ENCODE measurements at places on chromosomes 13 and 19.

GRCh38 chr13:66887088-66887487 is 343.0 kb downstream of the PCDH9 start:
- no peak for DNase-seq

DNA sequence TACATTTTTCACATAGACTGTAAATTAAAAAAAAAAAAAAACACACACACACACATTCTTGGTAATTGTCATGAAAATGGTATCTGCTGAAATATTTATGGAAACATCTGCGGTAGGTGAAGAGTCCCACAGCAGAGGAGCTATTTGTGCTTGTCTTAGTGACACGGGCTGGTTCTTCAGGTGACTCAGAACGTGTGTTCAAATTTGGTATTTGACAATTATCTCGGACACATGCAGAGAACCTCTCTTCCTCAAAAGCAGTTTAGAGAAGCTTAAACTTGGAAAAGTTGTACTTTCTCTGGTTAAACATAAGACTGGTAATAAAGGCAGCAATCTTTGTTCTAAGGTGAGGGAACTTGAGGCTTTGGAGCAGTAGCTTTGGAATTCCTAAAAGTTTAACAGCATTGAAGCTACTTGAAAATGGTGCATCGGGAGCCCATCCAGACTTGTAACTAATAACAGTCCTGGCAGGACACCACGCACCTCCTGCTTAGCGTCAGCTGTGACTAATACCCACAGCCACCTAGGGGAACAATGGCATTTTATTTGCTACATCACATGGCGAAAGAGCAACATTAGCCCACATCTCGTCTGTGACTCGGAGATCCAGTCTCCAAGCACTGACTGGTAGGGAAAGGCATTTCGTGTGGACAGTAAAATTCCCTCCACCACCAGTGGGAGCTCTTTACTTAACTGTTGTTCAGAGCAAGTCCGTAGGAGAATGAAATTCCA is 1505.1 kb upstream of the SLC10A2 start:
- DNase-seq = no peak

DNA sequence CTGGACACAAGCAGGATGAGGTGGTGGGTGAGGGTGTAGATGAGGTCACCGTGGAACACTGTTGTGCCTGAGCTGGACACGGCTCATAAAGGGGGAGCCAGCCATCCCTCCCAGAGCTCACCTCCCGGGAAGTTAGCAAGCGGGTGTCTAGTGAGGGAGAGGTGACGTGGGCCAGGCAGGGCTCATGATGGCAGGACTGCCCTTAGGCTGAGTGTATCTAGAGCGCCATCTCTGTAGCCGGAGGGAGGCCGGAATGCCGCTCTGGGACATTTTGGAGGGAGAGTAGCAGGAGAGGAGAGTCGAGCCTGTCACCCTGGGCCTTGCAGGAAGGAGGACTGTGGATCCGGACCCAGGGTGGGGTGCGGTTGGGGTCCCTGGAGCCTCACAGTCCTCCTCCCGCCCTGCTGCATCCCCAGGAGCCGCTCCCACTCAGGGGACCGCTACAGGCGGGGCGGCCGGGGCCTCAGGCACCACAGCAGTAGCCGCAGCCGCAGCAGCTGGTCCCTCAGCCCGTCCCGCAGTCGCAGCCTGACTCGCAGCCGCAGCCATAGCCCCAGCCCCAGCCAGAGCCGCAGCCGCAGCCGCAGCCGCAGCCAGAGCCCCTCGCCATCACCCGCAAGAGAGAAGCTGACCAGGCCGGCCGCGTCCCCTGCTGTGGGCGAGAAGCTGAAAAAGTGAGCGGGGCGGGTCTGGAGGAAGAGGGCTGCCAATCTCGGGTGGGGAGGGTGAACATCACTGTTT is 9.2 kb downstream of the ZNF296 start:
- no peak for DNase-seq

DNA sequence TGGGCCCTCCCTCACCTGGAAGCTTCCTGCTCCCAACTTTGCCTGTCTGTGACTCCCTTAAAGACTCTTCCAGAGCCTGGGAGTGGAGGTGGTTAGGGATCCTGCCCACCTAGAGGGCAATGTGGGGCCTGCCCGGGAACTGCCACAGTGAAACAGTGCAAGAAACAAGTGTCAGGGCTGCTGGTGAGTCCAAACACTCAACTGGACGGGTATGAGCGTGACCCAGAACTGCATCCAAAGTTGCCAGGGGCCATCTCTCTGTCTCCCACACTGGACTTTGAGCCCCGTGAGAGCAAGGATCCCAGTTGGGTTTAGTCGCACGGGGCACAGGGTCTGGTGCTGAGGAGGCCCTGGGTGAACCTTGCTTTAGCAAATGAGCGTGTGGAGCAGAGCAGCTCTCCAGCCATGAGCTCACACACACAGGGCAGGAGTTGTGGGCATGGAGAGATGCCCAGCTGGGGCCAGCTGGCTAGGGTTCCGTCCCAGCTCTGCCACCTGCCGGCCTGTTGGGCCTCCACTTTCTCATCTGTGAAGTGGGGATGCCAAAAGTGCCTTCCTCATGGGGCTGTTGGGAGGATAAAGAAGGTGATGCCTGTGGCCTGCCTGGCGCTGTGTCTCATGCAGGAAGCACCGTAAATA is 2.8 kb upstream of the NUMBL start:
- no peak for DNase-seq

GRCh38 chr13:74194846-74195245 is 60.6 kb upstream of the KLF12 start:
- no peak for DNase-seq

DNA sequence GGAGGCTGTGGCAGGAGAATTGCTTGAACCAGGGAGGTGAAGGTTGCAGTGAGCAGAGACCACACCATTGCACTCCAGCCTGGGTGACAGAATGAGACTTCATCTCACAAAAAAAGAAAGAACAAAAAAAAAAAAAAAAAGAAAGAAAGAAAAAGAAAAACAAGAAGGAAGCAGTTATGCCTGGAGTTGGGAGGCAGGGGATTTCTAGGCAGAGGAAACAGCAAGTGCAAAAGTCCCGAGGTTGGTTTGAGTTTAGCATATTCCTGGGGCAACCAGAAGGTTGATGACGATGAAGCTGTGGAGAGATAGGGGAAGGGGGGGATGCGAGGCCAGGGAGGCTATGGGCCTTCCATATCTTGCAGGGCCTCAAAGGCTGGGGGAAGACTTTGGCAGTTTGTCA is 11.5 kb upstream of the EML2 start:
- no peak for DNase-seq

DNA sequence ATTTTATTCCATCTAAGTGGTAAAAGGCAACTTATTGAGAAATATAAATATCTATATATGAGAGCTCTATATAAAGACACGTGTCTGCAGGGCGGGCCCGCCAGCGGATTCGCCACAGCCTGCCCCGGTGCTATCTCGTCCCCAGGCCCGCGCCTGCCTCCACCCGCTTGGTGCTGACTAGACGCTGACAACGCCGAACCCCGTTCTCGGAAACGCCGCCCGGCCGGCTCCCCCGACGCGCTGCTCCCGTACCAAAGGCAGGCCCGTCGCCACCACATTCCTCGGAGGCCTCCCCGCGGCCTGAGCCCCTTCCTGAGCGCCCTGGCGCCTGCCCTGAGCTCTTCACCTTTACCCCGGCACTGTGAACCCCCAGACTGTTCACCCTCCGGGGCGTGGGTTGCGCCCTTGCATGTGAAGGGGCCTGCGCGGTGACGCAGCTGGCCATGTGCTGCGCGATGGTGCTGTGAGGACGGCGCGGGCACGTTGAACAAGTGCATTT is 6.0 kb downstream of the PLEKHJ1 start:
- DNase-seq = no peak

DNA sequence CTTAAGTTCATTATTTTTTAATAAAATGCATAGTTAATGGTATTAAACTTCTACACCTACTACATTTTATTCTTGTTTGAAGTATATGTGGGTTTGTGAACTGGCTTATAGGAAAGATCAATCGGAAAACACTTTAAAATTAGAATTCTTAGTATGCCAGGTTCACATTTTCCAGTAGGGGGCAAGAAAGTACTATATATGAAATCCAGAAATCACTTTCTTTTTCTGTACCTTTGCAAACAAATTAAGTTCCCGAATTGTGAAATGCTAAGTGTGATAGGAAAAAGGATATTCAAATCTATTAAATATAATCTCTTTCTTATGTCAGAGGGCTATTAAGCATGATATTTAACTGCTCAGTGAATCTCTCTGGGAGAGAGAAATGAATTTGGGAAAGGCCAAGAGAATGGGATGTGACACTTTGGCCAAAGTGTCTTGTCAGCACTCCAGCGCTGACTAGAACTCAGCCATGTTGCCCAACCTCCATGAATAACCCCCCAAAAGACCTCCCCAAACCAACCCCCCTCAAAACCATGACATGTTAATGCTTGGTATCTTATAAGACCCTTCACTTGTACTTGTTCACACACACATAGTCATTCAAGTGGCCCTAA is 122.6 kb upstream of the SLC10A2 start:
- DNase-seq = peak; percentile 8

DNA sequence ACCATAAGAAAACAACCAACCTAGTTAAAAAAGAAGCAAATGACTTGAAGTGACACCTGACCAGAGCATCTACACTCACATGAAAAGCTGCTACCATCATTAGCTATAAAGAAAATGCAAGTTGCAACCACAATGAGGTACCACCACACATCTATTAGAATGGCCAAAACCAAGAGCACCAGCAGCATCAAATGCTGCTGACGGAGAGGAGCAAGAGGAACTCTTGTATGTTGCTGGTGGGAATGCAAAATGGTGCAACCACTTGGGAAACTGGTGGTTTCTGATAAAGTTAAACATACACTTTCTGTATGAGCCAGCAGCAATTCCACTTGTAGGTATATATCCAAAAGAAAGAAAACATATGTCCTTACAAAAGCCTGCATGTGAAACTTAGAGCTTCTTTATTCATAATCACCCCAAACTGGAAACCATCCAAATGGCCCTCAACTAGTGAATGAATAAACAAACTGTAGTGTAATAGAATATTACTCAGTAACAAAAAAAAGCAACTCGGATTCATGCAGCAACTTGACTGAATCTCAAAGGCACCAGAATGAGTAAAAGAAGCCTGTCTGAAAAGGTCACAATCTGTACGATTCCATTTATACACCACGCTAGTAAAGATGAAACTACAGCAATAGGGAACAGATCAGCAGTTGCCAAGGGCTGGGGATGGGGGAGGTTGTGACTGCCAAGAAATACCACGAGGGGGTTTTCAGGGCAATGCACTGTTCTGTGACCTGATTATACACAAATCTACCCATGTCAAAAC is 60.9 kb upstream of the RANBP3 start:
- DNase-seq = peak; percentile 43

GRCh38 chr13:60448907-60449510 is 52.0 kb downstream of the TDRD3 start:
- DNase-seq = peak; percentile 41

DNA sequence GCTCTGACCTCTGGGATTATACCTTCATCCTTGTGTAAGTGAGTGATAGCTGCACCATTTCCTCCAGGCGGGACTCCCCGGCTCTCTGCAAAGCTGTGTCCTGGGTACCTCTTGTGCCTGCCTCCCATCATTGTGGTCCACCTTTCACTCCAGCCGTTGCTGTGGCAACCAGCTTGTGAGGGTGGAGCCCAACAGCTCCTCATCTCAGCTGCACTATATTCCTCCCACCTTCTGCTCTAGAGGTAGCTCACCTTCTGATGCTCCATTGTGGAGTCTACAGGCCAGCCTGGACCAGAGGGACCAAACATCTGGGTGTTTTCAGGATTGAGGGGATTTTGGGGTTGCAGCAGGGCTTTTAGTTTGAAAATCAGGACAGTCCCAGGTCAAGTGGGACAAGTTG is 708.2 kb downstream of the UQCRFS1 start:
- no peak for DNase-seq

DNA sequence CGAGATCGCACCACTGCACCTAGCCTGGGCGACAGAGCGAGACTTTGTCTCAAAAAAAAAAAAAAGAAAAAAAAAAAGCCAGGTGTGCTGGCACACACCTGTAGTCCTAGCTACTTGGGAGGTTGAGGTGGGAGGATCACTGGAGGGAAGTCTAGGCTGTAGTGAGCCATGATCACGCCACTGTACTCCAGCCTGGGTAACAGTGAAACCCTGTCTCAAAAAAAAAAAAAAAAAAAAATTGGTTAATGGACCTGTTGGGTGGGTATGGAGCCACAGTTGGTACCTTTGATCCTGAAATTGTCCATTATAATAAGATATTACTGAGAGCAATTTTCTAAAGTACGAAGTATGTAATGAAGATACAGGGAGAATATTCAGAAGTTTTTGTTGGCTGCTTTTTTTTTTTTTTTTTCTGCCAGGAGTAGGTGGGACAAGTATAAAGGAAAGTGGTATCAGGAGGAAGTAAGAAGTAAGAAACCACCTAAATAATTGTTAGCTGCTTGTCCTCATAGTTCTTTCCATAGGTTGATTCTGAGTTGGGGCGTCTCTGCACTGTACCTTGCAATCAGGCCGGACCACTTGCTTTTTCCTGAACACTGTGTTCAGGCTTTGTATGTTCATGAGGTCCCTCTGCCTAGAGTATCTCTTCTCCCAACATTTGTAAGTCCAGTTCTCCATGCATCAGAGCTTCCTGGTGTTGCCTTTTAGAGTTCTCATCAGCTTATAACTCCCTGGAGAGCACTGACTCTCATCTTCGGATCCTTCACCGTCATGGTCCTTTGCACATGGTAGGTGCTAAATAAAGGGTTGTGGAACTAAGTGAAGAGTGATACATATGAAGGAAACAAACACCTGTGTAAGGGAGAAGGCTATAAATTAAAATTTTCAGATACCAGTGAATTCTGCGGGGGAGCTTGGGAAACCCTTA is 31.7 kb downstream of the ARHGAP35 start:
- no peak for DNase-seq

GRCh38 chr19:8126511-8126910 is 22.9 kb downstream of the FBN3 start:
- DNase-seq = no peak

GRCh38 chr13:78465250-78465649 is 138.1 kb downstream of the POU4F1 start:
- no peak for DNase-seq

DNA sequence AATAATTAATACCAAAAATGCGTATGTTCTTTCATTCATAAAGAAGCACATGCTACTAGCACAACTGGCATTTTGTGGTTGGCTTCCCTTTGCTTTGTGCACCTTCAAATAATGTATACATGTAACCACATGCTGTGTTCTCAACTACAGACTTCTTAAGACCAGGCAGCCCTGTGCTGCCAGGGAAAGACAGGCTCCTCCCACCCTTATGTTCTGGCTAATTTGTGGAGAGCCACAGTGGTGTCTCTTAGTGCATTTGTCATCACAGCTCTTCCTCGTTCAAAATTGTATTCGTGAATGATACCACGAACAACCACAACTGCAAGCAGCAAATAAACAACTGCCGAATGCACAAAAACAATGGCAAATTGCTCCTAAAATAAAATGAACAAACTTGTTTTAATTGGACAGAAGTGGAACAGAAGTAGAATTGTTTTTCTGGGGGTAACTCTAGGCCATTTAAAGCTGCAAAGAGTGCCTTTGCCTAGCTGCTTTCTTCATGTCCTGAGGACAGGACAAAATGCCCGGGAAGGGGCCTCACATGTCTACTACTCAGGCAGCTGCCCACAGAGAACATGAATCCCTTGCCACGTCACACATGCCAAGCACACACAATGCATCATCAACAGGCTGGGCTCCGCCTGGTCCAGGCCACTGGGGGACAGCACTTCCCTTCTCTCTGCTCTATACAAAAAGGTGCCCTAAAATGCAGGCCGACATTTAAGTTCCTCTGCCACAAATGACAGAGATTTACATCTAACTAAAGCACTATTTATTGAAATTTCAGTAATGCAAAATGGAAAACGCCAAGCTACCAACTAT is 21.7 kb downstream of the IRS2 start:
- no peak for DNase-seq
